Stimulated activated CD4-positive, alpha-beta T cell treated with anti-CD3 and anti-CD28 coated beads, Interleukin-1b, Interleukin-23, amount 100 ng/mL, for 24 hours (primary cell): ENCODE measurements at places on chromosomes 1 and 21.

GRCh38 chr1:235571482-235571881, 67.2 kb upstream of the B3GALNT2 start:
- no peak for DNase-seq

- DNase-seq, result no peak
Measured at GRCh38 chr1:16050328-16050727, 6.7 kb downstream of the CLCNKB start.

DNA sequence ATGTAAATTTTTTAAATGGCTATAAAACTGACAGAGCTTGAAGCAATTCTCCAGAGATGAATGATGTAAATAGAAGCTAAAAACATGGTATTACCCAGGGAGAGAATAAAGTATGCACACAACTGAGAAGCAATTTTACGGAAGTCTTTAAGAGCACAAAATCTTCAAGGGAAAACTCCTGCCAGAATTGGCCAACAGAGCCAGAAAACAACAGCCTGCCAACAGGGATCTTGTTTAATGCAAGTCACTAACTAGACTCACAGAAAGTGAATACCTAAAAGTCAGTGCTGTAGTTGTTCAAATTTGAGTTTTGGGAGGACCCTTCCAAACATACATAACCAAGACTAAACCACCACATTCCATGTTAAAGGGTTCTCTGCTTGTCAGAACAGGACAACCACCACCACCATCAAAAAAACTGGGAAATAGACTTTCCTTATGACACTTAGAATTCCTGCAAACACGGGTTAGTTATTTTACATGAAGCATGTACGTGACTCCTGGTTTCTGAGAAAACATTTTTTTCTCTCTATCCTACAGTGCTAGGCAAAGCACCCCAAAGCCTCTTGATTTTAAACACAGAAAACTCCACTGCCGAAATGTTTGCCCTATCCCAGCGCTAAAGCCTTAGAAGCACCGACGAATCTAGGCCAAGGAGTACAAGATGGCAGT, 1.6 kb downstream of the EPS15 start:
- DNase-seq, result no peak

- DNase-seq, result peak; percentile 1
Measured at GRCh38 chr1:14334336-14335176, 263.9 kb upstream of the KAZN start.
